ENCODE measurements at places on chromosomes 4 and X. TPM values are rescaled to one million over a fixed set of nuclear protein-coding genes. Genes with fewer than 3 reads are reported as not detected.

DNA sequence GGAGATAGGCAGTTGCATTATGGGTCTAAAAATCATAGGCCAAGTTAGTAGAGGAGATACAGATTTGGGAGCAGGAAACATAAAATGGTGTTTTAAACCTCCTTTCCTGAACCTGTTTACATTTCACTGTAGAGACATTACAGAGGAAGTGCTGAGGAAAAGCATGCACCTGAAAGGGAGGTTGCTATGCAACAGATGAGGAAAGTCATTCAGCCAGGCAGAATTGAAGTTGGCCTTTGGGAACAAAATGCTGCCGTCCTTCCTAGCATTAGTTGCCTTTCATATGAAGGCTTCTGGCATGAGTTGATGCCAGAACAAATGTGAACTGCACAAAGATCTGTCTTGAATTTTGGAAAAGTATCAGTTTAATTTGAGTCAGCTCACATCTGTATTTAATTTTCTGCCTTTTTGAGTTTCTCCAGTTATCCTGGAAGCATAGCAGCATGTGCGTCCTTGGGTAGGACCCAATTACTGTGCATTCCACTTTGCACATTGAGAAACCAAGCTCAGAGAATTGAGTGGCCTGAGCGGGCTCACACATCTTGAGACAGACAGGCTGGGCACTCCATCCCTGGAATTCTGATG, 38.2 kb downstream of the MAGED1 start:
- DNase-seq = no peak

DNA sequence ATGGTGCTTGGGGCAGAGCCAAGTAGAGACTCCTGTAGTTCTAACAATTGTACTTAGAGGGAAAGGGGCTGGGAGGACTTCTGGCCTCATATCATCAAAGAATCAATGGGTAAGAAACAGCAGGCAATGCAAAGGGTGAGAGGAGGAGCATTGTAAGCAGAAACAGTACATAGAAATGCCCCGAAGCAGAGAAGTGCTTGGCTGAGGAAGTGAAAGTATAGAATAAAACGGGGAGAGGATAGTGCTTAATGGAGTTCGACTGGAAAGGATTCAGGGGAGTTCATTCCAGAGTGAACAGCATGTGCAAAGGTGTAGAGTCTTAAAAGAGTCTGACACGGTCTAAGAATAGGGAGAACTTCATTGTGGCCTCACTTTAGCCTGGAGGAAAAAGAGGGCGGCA, 103.0 kb downstream of the SYNPO2 start:
- DNase-seq = no peak

Gene GATA1
- total RNA-seq = not detected

DNA sequence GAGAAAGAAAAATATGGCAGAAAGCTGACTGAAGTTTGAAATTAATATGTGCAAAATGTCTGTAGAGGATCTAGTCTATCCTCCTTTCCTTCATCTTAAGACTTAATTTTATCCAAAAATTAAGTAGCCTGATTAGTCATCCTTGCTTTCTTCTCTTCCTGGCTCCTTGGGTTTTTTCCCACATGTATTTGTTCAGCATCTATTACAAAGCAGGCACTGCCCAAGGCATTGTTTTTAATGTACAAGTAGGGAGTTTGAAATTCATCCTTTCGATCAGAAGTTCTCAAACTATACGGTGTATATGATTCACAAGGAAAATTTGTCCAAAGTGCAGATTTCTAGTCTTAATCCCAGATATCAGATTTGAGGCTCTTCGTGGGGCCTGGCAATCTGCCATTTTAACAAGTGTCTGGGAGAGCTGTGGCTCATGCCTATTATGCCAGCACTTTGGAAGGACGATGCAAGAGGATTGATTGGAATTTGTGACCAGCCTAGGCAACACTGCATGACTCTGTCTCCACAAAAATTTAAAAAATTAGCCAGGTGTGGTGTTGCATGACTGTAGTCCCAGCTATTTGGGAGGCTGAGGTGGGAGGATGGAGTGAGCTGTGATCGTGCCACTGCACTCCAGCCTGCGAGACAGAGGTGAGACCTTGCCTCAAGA, 19.4 kb upstream of the YTHDC1 start:
- DNase-seq = no peak

Gene ADGRL3
- total RNA-seq = 1.1 TPM
